Activated CD8-positive, alpha-beta memory T cell treated with anti-CD3 and anti-CD28 coated beads for 24 hours (primary cell): ENCODE measurements at places on chromosomes 11 and 22.

- peak; percentile 93 for DNase-seq
These were observed 48.2 kb downstream of the MORC2 start for GRCh38 chr22:30920407-30920806.

- DNase-seq = no peak
These were observed 135.0 kb upstream of the NECTIN1 start for GRCh38 chr11:119863851-119864601.

- no peak for DNase-seq
These were observed 76.3 kb downstream of the MICAL3 start for GRCh38 chr22:17948101-17948500.

DNA sequence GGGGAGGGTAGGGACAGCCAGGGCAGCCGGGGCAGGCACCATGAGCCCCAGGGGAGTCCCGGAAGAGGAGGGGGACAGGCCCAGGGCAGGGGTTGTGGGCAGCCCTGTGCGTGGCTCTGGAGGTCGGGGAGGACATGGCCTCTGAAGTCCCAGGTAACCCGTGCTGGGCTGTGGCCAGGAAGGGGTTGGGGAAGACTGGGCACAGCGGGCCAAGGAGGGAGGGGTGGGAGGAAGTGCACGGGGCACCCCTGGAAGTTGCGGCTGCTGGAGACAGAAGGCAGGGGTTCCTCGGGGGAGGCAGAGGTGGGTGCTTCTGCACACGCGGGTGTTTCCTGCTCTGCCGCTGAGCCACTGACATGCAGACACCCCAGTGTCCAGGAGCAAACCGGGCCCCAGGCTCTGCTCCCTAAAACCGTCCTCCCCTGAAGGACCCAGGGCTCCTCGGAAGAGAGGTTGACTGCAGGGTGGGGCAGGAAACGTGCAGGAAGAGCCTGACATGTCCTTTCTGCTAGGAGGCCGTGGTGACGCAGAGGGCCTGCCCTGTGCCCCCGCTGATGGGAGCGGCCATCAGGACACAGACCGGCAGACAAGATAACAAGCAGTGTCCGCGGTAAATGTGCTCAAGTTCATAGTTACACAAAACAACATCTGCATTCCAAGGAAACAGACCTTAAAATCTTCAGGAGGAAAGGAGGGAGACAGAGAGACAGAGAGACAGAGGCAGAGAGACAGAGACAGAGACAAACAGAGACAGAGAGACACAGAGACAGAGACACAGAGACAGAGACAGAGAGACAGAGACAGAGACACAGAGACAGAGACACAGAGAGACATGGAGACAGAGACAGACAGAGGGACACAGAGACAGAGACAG, 5.7 kb downstream of the TNNI2 start:
- peak; percentile 79 for DNase-seq

GRCh38 chr11:45159781-45160365, 13.4 kb downstream of the PRDM11 start:
- no peak for DNase-seq

- no peak for DNase-seq
These were observed 155.7 kb downstream of the BBOX1 start for GRCh38 chr11:27196203-27196897.

GRCh38 chr11:128642571-128642970, 51.3 kb upstream of the FLI1 start:
- no peak for DNase-seq

- DNase-seq = no peak
These were observed 213.3 kb downstream of the CADM1 start for GRCh38 chr11:115290893-115291292.

DNA sequence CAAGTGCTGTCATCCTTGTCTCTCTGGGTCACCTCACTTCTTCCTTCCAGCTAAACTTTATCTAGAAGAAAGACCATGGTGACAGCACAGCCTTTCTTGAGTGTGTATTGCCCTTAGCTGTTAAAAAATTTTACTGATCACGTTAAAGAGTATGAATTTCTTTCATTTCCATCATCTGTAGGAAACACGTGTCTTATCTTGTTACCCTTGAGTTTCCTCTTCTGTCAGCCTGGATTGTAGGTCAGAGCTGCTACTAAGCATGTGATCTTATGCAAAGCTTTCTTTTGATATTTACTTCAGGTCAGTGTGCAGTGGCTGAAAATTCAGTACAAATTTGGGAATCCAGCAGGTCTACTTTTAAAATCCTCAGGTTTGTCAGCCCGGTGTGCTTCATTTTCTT, 512.2 kb upstream of the ARHGAP42 start:
- DNase-seq = no peak

GRCh38 chr22:50425179-50425916, 49.5 kb downstream of the SBF1 start:
- no peak for DNase-seq

DNA sequence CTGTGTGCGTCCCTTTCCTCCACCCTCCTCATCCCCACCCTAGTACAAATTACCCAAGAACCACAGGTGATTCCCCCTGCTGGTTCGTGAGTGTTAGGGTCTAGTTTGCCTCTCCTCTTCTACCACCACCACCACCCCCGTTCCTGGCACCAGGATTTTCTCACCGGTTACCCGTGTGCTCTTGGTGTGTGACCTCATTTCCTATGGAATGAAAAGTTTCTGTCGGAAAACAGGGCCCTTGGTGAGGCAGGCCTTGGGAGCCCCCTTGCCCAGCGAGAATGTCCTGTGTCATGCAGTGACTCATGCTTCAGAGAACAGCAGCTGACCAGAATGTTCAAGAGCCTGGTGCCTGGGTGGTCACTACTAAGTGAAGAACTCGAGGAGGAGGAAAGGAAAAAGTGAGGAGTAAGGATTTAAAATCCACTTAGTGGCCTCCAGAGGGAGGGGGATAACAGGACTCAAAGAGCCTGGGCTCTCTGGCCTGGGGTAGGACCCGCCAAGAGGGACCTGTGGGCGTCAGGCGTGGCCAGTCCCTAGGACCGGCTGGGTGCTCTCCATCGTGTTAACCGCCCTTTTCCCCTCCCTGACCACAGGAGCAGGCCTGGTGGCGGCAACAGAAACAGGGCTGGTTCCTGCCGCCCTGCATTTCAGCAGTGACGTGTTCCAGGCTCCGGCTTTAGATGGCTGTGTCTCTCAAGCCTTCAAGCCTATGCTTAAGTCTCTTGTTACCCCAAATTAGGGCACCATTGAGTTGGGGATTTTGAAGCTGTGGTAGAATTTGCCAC, 30.2 kb downstream of the C22orf31 start:
- no peak for DNase-seq

DNA sequence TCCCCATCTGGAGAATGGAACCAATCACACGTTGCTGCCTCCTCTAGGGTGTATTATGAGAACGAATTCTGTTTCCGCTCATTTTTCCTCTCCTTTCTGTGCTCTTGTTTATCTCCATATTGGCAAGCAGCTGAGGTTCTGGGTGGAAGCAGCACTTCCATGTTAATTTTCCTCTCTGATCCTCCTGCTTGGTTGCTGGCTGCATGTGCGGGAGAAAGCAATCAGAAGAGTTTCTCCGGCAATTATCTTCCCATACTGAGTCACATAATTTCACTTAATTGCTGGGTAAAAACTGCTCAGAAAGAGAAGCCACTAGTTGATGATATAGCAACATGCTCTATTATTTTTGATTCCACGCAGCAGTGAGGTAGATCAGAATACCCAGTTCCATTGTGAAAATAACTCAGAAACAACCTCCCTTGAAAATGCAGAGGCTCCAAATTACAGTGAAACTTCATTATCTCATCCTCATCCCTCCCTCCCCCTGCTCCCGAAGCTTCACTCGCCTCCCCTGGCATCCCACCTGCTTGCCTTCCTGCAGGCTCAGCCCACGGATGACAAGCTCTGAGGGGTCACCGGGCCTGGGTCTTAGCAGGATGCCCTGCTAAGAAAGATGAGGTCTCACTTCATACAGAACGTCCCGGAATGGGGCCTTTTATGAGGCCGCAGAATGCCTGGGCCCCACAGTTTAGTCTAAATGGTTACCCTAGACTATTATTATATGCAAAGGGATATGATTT, 20.4 kb downstream of the FXYD6 start:
- peak; percentile 13 for DNase-seq

- DNase-seq = no peak
These were observed 24.7 kb downstream of the PPME1 start for GRCh38 chr11:74195828-74196227.

GRCh38 chr22:45717789-45718188, 46.2 kb downstream of the ATXN10 start:
- no peak for DNase-seq

GRCh38 chr11:134738581-134738980, 326.5 kb upstream of the B3GAT1 start:
- no peak for DNase-seq

DNA sequence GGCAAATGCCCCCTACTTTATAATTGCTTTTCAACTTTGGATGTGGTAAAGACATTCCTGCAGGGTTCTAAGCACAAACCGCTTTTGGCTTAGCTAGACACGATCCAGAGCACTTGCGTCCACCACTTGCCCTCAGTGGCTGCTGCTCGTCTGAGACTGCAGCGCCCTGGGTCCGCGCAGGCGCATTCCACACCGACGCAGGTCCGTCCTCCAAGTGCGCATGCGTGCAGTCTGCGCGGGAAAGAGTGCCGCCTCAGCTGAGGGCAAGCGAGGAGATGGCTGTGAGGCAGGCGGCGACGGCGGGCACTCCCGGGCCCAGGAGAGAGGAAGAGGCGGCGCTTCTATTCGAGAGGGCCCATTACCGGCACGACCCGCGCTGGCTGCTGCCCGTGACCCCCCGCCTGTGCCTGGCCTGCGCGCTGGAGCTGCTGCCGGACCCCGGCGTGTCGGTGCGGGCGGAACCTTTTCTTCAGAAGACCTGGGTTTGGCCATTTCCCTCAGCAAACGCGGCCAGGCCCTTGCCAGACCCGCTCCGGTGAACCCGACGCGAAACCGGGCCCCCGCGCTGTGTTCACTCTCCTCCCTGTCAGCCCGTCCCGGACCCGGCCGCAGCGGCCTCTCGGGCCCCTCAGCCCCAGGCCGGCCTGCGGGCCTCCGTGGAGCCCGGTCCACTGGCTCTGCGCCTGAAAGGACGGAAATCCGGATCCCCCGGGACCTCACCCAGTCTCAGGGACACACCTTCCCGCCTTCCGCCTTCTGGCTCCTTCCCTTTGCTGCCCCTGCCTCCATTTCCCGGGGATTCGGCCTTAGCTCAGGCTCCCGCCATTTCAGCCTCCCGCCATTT, at the start of gene MEI1:
TSS of gene MEI1 (plus strand) at position 240 of the 844 bp plus-strand sequence. CDS start at position 276, 36 bp downstream.
- peak; percentile 96 for DNase-seq

- no peak for DNase-seq
These were observed 123.4 kb upstream of the SEZ6L start for GRCh38 chr22:26045860-26046259.

DNA sequence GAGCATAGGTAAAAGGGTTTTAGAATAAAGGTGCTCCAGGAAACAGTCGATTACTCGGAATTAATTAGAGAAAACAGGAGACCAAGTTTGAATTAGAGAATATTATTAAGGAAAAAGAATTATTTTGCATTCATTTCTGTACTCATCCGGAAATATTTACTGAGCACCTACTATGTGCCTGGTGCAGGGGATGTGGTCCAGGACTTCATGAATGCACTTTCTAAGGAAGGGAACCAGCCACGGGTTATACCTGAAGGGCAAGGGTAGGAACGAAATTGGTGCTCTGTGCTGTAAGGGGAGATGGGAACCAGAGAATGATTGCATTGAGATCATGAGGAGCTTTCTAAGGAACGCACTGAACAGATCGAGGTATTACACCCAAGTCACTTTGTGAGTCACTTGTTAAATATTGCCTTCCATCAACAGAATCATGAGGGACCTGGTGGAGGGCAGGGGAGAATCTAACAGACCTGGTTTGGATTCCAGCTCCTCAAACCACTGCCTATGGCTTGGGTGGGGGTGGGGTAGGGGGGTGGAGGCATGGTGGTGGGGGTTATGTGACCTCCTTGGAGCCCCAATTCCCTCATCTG, 40.9 kb downstream of the C11orf96 start:
- DNase-seq = no peak

GRCh38 chr22:42945736-42946135, 69.2 kb downstream of the PACSIN2 start:
- no peak for DNase-seq

DNA sequence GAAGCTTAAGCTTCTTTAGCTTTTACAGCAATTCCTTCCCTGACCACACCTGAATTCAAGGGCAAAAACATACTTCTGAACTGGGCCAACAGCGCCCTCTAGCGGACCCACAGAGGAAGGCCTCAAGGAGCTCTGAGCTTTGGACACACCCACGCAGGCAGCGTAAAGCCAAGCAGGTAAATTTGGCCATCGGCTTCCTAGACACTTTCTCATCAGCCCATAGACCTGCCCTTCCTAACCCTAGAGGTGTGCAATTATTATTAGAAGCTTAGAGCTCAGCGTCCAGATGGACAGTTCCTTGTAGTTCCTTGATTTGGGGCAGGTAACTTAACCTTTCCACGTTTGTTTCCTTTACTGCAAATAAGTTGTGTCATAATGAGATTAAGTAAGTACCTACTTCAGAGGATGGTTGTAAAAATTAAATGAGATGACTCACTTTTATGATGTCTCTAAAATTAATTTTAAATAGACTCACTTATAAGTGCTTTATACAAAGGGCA, 25.7 kb upstream of the HMGXB4 start:
- DNase-seq = peak; percentile 83

- DNase-seq = no peak
These were observed 15.5 kb downstream of the MUC15 start for GRCh38 chr11:26556582-26556981.

- DNase-seq = no peak
These were observed 5.8 kb downstream of the A4GALT start for GRCh38 chr22:42714768-42715390.

DNA sequence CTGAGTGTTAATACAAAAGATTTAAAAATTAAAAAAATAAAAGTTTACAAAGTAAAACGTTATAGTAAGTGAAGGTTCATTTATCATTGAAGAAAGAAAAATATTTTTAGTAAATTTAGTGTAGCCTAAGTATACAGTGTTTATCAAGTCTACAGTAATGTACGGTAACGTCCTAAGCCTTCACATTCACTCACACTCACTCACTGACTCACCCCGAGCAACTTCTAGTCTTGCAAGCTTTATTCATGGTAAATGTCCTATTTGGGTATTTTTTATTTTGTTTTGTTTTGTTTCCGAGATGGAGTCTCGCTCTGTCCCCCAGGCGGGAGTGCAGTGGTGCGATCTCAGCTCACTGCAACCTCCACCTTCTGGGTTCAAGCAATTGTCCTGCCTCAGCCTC, 8.8 kb downstream of the CASTOR1 start:
- no peak for DNase-seq
